Activated T-helper 1 cell treated with Interleukin-2 at 50 U/mL for 16 hours (primary cell): ENCODE measurements at places on chromosomes 3 and 15.

DNA sequence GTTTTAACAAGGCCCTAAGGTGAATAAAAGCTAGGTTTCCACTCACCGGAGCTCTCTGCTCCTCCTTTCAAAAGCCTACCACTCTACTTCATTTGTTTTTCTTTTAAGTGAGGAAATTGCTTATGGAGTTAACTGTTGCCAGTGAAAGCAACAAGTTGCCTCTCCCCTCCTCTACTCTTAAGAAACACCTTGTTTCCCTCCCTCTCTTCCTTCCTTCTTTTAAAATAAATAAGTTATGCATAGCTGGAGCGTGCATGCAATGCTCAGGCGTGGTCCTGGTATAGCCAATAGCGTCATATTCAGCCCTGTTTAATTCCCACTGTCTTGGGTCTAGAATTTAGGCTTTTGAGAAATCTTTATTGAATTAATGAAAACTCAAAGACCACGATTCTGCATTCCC is 101.1 kb upstream of the IGF1R start:
- no peak for DNase-seq

- DNase-seq: no peak
These were observed 43.3 kb downstream of the ASB7 start for GRCh38 chr15:100645671-100646070.

DNA sequence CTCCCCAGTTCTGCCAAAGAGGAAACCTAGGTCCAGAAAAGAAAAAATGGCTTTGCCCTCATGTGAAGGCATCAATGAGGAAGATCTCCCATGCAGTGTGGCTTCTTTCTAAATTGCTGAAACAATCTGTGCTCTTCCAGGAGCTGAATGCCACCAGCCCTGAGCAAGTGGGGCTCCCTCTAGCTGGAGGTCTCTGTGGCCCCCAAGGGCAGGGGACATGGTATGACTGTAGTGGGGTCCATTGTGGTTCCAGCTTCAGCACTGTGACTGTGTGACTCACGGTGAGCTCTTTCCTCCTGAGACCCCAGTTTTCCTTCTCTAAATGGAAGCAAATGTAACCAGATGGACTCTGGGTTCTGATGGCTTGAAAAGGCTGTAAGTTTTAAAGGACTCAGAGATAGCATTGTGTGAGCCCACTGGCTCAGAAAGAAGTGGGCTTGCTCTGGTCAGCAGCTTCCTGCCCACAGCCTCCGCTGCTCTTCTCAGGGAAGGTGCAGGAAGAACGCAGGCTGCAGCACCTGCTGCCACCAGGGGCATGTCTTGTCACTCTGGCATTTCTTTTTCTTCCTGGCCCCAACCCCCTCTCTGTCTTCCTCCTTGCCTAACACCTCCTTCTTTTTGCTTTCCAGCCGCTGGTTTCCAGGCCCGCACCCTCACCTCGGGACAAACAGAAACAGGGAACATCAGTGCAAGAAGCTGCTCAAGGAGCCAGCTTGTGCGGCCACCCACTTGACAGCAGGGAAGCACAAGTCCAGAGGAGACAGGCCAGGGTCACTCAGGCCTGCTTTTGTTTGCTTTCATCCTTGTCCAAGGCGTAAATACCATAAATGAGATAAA is 5.8 kb upstream of the CXCR6 start:
- no peak for DNase-seq

GRCh38 chr15:43872416-43873020 is 45.7 kb downstream of the WDR76 start:
- DNase-seq: no peak

DNA sequence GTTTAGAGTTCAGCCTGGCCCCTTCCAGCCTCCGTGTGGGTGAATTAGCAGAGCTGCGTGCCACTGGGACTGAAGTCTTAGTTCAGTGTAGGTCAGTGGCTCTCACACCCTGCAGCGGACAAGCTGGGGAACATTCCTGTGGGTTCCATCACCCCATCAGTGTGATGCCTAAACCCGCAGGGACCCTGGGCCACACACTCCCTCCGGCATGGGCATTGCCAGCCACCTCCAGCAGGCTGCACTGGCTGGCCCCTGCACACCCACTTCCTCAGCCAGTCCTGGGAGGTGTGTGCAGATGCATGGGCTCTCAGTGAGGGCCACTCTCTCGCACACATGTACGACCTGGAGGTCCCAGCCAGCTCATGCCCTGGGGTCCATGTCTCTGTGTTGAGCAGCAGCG is 32.1 kb upstream of the TOPBP1 start:
- no peak for DNase-seq

GRCh38 chr15:47376190-47376589 is 341.1 kb upstream of the SEMA6D start:
- no peak for DNase-seq

GRCh38 chr3:39569095-39569494 is 101.6 kb downstream of the MOBP start:
- DNase-seq: no peak

- DNase-seq: no peak
These were observed 245.3 kb downstream of the ZNF621 start for GRCh38 chr3:40770061-40770460.

DNA sequence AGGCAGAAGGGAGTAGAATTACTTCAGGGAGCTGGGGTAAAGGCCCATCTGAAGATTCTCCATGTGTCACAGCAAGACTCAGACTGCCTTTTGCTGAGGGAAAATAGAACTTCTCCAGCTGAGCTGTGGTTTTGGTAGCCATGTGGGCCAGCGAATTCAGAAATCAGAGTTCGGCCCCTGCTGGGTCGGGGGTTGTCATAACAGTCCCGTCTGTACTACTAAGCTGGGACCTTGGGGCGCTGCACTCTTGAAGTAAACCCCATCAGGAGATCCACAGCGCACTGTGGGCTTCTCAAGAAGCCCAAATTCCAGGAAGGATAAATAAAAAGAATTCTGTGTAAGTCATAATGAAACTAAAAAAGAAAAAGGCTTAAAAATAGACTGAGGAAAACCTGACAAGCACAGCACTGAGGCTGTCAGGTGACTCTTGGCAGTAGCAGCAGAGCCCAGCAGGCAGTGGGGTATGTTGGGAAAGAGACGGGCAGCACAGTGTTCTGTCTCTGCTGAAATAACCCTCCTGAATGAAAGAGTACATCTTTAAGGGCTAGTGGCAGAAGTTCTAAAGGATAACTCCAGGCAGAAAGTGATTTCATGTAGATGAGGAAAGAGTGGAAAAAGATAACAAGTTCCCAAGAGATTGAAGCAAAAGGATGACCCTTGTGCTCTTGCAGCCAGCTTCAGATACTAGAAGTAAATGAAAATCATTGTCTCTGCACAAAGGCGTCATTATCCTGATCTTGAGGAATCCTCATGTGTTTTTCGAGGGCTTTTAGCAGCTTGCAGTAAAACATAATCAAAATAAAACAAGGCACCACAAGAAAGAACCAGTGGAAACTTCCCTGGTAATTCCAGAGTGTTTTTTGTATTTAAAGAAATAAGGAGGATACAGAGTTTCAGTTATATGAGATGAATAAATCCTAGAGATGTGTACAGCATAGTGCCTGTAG is 74.5 kb downstream of the RAB7A start:
- DNase-seq: no peak
